ENCODE measurements at places on chromosomes 7 and 10. TPM values are rescaled to one million over a fixed set of nuclear protein-coding genes. Genes with fewer than 3 reads are reported as not detected.

DNA sequence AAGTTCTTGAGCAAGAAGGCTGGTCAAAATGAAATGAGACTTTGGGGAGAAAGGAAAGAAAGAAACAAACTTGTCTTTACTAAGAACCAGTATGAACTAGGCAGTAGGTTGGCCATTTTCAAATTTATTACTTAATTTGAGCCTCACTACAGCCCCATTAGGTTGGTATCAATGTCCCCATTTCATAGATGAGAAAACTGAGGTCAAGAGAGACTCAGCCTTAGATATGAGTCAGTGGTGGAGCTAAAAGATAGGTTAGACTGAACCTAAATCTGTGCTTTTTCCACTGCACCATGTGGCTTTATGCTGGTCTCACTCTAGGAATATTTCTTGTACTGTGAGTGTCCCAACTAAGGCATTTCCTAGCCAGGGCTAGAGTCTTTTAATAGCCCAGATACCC, 8.8 kb downstream of the ZNF503 start:
- no peak for DNase-seq

DNA sequence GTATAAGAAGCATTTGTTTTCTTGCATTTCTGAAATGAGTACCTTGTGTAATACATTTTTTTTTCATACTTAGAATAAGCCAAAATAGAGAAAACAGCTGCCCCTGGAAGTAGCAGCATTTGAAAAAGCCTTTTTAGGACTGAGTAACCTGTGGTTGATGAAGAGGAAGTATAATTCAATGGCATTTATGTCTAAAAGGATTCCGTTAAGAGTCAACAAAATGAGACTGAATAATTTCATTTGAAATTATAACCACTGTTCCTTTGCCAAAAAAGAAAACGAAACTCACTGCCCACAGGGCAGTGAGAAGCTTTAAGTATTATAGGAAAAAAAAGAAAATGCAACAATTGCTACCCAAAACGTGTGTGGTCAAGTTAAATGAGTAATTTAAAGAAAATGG, 705.6 kb upstream of the PHF14 start:
- no peak for DNase-seq

GRCh38 chr7:67947646-67948045, 951.0 kb downstream of the TYW1 start:
- no peak for DNase-seq

GRCh38 chr10:94963901-94964300, 25.4 kb downstream of the CYP2C9 start:
- no peak for DNase-seq

DNA sequence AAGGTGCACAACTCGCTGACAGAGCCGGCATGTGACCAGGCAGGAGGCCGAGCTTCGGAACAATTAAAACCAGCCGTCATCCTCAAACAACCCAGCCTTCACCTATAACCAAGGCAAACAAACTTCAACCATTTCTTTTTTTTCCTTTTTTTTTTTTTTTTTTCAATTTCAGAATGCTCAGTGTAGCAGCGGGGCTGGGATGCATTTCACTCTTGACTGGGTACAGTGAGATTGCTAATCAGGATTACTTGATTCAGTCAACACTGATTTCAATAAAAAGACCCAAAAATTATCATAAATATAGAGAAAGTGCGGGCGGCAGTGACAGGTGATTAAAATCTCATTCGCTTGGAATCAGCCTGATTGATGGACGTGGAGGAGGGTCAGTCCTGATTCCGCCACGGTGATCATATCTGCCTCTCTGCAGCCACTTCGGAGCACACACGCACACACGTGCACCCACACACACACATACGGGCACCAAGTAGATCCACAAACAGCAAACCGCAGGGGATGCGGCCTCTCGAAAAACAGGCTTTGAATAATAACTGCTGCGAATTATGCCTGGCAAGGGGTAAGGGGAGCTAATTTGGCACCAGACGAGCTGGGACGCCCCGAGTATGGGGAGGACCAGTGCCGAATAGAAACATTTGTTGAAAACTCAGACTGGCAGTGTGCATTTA, 31.2 kb downstream of the EBF3 start:
- no peak for DNase-seq

DNA sequence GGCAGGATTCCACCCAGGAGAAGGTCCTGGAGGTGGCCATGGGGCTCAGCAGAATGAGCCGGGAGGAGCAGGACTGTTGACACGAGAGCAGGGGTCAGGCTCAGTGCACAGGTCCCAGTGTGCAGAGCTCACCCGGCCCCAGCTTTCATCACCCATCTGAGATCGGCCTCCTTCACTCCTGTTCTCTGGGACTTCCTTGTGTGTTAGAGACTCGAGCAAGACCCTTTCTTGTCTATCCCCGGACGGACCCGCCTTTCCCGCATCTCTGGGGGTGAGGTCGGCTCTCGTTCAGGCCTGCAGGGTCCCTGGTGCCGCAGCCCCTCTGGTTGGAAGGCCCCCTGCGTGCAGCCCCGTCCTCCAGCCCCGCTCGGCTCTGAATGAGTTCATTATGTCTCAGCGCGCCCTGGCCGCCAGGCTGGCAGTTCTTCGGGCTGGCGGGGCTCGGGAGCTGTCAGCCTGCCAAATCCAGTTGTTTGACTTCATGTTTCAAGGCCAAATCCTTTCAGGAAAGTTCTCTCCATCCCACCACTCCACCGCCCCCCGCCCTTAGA, 127.9 kb downstream of the LHPP start:
- DNase-seq = no peak

- DNase-seq = no peak
Observed at GRCh38 chr7:2908103-2908683, 64.1 kb upstream of the GNA12 start.

- DNase-seq = no peak
Observed at GRCh38 chr7:46490406-46490805, 569.3 kb upstream of the IGFBP3 start.

DNA sequence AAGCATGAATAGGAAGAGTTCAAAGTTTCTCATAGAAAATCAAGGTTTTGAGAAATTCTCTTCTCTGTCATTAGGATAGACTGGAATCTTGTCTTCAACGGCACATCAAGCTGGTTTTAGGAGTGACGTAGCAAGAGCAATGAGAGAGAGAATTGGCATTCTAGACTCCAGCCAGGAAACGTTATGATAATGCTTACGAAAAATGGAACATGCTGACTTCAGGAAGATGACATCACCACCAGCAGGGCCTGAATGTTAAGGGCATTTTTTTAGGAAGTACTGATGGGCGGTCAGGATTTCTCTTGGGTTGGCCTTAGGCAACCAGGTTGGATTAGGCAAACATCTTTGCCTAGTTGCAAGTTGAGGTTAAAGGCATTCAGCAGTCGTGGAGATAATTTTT, 213.2 kb upstream of the CTBP2 start:
- DNase-seq = no peak

DNA sequence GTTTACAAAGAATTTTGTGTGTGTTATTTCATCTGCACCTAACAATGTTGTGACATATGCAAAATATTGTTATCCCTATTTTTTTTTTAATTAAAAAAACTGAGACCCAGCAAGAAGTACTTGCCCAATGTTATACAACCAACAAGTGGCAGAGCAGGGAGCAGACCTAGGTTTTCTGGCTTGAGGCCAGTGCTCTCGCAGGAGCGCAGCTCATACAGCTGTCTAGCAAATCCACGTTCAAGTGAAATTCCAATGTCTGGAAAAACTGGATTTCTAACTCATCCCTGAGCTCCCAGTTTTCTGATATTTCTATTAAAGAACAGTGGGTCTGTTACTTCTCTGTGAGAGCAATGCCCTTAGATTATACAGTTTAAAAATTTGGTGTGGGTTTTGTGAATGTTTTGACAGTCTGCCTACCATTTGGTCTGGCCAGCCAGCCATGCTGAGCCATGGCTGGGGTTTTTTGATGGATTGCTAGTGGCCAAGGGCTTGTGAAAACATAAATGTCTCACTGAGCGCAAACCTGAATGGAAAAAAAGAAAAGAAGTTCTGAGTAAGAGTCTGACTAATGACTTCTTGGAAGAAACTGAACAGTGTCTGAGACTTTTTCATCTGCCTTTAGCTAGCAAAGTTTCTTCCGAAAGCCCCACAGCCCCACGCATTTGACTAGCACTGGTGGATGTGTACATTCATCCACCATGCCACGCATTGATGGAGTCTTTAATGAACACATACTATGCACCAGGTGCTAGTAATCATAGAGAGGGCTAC, 15.4 kb upstream of the PRF1 start:
- DNase-seq = no peak

DNA sequence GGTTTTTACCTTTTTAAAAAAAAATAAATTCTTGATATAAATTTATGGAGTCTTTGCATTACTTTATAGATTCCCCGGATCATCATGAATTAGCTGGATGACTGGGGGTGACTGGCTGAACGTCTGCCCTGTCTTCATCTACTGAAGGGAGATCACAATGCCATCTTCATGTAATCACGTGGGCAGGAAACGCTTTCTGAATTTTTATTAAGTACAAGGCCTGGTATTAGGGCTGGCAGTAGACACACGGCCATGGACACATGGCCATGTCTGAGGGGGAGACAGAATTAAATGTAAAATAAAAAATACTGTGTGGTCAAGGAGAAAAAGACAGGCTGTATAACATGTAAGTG, 111.2 kb downstream of the VIPR2 start:
- DNase-seq = no peak

DNA sequence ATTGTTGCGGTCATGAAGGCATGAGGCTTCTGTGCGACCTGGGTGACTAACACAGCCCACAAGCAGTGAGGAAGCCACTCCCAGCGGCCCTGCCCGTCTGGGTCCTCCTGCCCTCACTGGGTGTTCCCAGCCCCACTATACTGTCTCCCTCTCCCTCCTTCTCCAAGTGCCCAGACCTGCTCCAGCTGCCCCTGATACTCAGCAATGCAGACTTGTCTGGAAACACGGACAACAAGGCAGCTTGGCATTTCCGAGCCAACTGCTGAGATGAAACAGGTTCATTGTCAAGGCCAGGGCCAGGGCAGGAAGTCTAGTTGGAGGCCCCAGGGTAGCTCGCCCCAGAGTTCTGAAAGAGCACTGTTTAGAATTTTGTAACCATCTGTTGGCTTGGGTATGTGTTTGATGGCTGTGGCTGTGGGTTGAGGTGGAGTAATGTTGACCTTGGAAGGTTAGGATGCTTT, 95.7 kb downstream of the RBM20 start:
- DNase-seq = no peak

GRCh38 chr7:131011976-131012375, 278.0 kb upstream of the KLF14 start:
- DNase-seq = no peak

DNA sequence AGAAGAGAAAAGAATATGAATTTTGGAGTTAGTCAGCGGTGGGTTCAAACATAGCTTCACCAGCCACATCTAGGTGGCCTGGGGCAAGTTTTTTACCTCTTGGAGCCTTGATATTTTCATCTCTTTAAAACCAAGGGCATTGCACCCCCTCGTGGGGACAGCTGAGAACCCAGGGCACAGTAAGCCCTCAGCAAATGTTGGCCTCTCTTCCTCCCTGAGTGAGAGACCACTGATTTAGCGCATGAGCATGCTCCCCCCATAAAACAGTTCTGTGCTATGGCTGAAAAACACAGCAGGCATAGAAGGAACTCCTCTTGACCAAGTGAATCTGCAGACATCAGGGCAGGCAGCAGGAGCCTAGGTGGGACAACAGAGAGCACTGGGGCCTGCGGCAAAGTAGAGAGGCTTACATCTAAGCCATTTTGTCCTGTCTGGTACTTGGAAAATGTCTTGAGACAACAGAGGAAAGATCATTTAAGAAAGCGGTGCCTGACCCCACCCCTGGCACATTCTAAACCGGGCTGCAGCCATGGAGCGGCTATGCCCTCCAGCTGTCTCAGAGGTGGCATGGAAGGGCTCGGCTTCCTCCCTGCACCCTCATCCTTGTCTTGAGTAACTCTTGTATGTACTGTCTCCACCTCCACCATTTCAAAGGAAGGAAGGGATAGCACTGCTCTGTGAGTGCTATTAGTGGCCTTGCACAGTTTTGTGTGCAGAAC, 94.7 kb downstream of the ARHGAP22 start:
- DNase-seq = no peak

GRCh38 chr10:129963641-129964501, at the start of gene EBF3:
Gene EBF3 (minus strand): TSS chr10:129964274. CDS start chr10:129963768, 506 bp downstream.
- DNase-seq = no peak

GRCh38 chr7:151085691-151086620, at the start of gene AGAP3:
Gene AGAP3 (plus strand): TSS chr7:151086475. CDS start chr7:151086742, 267 bp downstream.
- DNase-seq = no peak

- DNase-seq = no peak
Observed at GRCh38 chr10:104327745-104328645, 10.3 kb downstream of the ITPRIP start.

DNA sequence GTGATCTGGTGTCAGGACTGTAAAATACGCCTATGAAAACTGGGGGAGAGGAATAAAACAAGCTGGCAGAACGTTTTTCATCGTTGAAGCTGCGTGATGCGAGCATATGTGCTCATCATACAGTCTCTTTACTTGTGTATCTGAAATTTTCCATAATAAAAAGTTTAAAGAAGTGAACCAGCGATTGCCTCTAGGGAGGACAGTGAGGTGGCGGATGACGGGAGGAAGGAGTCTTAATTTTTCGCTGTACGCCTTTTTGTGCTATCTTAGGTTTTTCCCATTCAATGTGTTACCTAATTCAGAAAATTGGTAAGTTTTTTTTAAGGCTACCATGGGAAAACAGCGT, 891 bp upstream of the WAPL start:
- DNase-seq = no peak

- no peak for DNase-seq
Observed at GRCh38 chr10:130300608-130301020, 164.4 kb downstream of the GLRX3 start.

- DNase-seq = no peak
Observed at GRCh38 chr7:93923296-93923695, 1.8 kb downstream of the GNG11 start.

- DNase-seq = no peak
Observed at GRCh38 chr7:128188396-128189230, 52.5 kb upstream of the LEP start.

GRCh38 chr10:110244550-110244949, 37.1 kb downstream of the MXI1 start:
- no peak for DNase-seq

- DNase-seq = no peak
Observed at GRCh38 chr10:6198171-6198570, 4.6 kb upstream of the PFKFB3 start.

CCDC71L gene
- 10.9 TPM for polyA plus RNA-seq

SH2B2 gene
- polyA plus RNA-seq = 0.59 TPM

ARMC3 gene
- polyA plus RNA-seq = not detected

GPR15LG gene
- 10.4 TPM for polyA plus RNA-seq

NUTM2E gene
- 0.17 TPM for polyA plus RNA-seq

RAMP3 gene
- not detected for polyA plus RNA-seq

SEC23IP gene
- 27.1 TPM for polyA plus RNA-seq

LRRC27 gene
- polyA plus RNA-seq = 3.5 TPM

ETV1 gene
- polyA plus RNA-seq = 5.0 TPM

NEURL1 gene
- 0.12 TPM for polyA plus RNA-seq

ELN gene
- polyA plus RNA-seq = not detected

CADPS2 gene
- 0.37 TPM for polyA plus RNA-seq

KIF20B gene
- polyA plus RNA-seq = 5.8 TPM

Data from keratinocyte (primary cell).